Dermis microvascular lymphatic vessel endothelial cell (primary cell): ENCODE measurements at places on chromosomes 6 and 20. TPM values are rescaled to one million over a fixed set of nuclear protein-coding genes. Genes with fewer than 3 reads are reported as not detected.

OR2B6 gene
- total RNA-seq = not detected in 2 replicates

CRISP2 gene
- not detected in 2 replicates for total RNA-seq

PHIP gene
- 15.5 and 19.6 TPM in 2 replicates for total RNA-seq

SPTLC3 gene
- 0.13 and 0.63 TPM in 2 replicates for total RNA-seq

DNA sequence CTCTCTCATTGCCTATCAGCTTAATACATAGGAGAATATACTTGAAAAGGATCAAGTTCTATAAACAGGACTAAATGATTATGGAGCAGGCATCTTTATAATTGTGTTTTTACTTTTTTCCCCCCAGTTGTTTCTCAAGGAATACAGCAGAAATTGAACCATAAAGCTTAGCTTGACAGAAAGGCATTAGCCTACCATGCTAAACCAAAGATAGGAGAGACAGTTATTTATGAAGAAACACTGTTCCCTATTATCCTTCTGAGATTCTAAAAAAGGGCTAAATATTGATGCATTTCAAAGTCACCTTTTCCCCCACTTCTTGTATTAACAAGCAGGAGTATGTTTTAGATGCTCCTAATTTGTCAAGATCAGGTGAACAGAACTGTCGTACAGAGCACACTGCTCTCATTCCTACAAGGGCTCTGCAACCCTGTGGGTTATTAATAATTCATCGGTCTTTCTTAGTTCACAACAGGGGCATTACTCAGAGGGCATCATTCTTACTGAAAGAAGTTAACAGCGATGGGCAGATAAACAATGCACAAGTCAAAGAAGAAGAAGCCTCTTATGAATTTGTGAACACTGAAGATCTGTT is 38.7 kb downstream of the PRKN start:
- DNase-seq = no peak

DNA sequence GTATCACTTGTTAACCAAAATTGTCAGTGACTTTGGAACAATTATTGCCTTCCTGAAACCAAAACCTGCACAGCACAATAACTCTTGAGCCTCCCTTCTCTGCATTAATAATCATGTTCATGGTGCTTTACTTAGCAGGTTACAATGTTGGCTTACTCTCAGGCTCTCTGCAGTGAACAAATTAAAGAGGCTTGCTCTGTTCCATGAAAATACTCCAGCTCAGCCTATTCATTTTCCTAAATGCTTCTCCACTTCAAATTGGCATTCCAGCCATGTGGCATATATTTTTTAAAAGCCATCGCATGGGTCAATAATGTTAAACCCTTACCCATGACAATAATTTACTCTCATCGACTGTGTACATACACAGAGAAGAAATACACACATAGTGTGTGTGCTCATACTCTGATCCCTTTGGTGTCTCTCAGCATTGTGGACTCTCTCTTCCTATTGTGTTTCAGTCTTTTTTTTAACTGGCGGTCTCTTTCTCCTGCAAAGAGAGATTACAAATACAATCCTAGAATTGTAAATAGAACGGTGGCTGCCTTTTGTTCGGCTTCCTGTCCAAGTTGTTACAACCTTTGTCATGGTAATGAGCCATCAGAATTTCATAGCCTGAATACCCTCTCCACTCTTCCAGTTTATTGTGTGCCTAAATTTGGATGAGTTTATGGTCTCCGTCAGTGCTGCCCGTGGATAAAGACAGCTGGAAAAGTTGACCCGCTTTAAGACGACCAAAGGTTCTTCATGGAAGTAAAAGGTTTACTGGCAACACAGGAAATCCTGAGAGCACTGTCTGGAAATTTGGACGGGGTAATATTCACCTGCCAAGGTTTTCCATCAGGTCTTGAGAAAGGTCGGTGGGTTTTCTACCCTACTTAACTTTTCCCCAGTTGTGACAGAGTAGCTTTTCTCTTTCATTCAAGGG is 263.6 kb downstream of the CD83 start:
- no peak for DNase-seq

GRCh38 chr6:138806889-138807288 is 11.0 kb downstream of the ECT2L start:
- DNase-seq = no peak

- peak; percentile 29 for DNase-seq
Observed at GRCh38 chr6:150527100-150527499, 72.6 kb upstream of the PLEKHG1 start.

- no peak for DNase-seq
Observed at GRCh38 chr6:70080443-70081070, 214.2 kb downstream of the COL19A1 start.

GRCh38 chr20:58921564-58921963 is 59.5 kb upstream of the NELFCD start:
- DNase-seq = no peak

DNA sequence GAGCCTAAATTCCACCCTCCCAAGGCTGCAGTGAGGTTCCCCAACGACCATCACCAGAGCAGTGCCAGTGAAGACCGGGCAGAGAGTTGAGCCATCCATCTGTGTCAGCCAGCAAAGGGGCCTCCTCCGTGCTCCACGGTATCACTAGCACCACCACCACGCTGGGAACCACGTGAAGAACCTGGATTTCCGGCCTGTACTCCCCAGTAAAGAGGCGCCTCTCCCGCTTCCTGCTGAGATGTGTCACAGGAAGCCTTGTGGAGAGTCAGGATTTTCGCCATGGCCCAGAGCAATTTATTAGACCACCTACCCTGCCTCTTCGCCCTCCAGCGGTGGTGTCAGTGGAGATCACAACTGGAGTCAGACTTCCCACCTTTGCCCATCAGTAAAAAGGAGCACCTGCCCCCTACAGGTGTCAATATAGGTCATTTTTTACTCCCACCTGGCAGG is 28.8 kb downstream of the CPXM1 start:
- no peak for DNase-seq

GRCh38 chr20:43191946-43192863 is 2.5 kb upstream of the PTPRT start:
- no peak for DNase-seq
